ENCODE measurements at places on chromosomes 4 and X.
A peak's percentile ranks its signal among the peaks of the same experiment; 100 is the strongest.

GRCh38 chrX:12971282-12972003, 3.5 kb upstream of the TMSB4X start:
- DNase-seq, result no peak

DNA sequence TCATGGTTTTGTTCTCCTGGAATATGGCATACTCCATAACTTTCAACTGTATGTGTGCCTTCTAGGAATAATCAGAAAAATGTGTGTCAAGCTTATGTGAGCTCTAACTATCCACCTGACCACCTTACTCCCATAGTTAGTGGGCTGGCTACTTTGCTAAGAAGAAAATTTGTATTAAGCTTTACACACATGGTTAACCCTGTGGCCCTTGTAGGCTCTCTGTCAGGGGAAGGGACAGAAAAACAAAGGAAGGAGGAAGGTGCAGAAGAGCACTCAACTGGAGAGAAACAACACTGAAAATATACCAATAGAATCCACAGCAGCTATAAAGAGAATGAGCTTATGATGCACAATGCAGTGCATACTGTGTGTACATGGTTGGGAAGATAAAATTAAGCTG, 84.6 kb downstream of the PPP3CA start:
- no peak for DNase-seq

- DNase-seq, result peak; percentile 57
These were observed 517 bp downstream of the LEF1 start for GRCh38 chr4:108168160-108168670.

DNA sequence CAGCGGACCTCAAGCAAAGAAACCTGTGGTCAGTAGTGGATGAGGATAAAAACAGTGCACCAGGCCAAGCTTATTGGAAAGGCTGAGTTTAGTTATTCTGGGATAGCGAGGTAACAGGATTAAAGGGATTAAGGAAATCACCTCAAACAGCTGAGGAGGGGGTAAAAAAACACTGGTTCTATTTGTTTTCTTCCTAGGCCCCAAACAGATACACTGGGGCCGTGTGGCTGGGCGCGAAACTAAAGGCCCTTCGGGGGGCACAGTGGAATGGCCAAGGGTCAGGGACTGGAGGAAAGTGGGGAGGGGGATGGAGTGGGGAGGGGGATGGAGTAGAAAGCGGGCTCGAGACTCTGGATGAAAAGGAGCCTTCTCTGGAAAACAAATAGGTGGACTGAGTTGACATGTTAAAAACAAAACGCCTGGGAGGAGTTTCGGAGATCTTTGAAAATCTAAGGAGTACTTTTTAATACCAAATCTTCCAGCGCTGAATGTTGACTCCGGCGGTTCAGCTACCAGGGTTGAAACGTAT, 2.9 kb downstream of the SOX3 start:
- DNase-seq, result no peak

GRCh38 chrX:149121206-149121920, 383.7 kb downstream of the IDS start:
- no peak for DNase-seq

GRCh38 chr4:158193171-158193749, 17.0 kb upstream of the TMEM144 start:
- DNase-seq, result no peak

DNA sequence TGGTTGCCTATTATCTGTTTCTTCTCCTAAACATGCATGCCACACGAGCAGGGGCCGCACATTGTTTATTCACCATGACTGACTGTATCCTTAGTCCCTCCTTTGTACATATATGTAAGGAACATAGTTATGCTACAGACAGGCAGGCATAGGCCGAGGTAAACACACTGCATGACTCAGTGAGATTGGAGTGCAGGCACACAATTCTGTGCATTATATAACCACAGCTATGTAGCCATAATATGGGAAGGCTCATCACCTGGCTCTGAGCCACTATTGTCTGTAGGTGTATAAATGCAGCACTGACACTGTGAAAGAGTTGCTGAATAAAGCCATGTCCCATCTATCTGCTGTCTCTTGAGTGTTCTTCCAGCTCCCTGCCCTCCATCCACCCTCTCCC, 431.6 kb downstream of the IDS start:
- DNase-seq, result no peak

- no peak for DNase-seq
These were observed 18.4 kb downstream of the MAML3 start for GRCh38 chr4:140135529-140136088.

Measured in naive thymus-derived CD8-positive, alpha-beta T cell (primary cell).